Activated CD8-positive, alpha-beta memory T cell treated with anti-CD3 and anti-CD28 coated beads, Interleukin-2, amount 10 ng/mL, durations not matched to agents 7 days and 5 days (primary cell): ENCODE measurements at places on chromosomes 2 and 18. TPM values are rescaled to one million over a fixed set of nuclear protein-coding genes. Genes with fewer than 3 reads are reported as not detected.

BCL11A gene
- not detected for total RNA-seq

VWA3B gene
- not detected for total RNA-seq

MDH1B gene
- 0.23 TPM for total RNA-seq

DOK6 gene
- total RNA-seq, result not detected

VPS4B gene
- total RNA-seq, result 63.3 TPM

C2orf78 gene
- total RNA-seq, result not detected

ASB18 gene
- not detected for total RNA-seq

NT5C1B gene
- total RNA-seq, result not detected
